DMS 273 treated with DMSO at 0.1 percent for 48 hours (cell line): ENCODE measurements at places on chromosomes 2 and 18.

GRCh38 chr2:51597086-51597485 lies 565.2 kb upstream of the NRXN1 start:
- DNase-seq, result no peak

GRCh38 chr2:196748123-196748522 lies 51.4 kb downstream of the GTF3C3 start:
- DNase-seq, result no peak

DNA sequence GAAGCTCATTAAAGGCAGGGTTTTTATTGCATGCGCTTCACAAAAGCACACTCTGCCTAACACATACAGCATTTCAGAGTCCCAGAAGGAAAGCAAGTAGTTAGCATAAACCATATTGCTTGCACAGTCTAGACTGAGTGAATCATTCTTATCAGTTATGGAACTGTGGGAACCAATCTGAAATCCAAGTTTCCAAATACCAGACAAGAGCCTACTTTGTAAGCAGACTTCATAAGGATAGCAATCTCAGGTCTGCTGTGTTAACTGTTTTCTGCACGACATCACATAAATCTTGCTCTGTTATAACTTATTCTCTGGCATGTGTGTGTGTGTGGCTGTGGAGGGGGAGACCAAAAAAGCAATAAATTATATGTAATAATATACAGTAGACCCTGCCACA lies 608.1 kb upstream of the REG3G start:
- DNase-seq, result no peak

- no peak for DNase-seq
Observed at GRCh38 chr18:58726671-58727070, 55.4 kb downstream of the MALT1 start.

- no peak for DNase-seq
Observed at GRCh38 chr2:30590407-30590806, 143.4 kb downstream of the LCLAT1 start.

DNA sequence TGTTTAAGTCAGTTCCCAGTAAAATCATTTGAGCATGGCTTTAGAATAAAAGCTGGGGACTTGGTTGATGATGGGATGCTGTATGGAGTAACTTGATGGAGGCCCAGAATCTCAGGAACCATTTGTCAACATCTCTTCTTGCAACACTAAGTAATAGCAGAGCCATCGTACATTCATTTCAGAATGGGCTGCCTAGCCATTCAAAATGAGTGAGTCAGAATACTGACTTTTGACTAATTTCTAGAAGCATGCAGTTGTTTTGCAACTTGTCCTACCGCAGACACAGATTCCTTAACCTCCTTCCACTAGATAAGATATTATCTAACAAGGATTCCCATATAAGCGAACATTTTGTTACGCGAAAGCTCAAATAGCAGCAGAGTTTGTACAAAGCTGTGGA lies 229.5 kb downstream of the CNTNAP5 start:
- DNase-seq, result no peak

DNA sequence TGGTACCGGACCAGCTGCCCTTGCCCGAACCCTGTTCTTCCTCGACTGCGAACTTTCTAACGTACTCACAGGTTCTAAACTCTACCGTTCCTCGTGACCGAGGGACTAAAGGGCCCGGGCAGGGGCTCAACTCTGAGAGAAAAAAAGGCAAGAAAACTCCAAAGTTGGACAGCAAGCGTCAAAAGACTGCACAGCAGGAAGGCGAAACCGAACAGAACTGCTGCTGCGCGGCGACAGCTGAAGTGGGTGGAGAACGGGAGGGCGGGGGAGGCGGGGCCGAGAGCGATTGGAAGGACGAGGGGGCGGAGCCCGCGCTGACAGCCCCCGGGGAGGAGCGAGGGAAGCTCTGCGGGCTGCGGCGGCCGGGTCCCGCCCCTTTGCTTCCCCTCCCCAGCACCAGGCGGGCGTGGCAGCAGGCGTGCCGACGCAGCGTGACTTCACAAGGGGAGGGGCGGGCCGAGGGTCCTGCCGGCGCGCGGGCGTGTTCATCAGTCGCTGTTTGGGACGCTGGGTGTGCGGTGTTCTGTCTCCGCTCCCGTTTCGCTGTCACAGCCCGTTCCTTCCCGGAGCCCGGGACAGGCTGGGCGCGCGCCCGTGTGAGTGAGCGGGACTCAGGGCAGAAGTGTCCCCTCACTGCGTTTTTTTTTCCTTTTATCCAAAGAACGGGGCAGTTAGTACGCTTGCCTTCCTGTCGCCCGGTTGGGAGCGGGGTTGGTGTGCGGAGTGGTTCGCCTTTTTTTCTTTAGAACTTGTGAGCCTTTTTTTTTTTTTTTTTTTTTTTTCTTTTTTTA lies at the start of gene NABP1:
NABP1 (plus strand) TSS at position 491 of the 791 bp plus-strand sequence. CDS start 479 bp downstream, outside the sequence.
- peak; percentile 95 for DNase-seq

- peak; percentile 22 for DNase-seq
Observed at GRCh38 chr18:13222856-13223281, 4.3 kb downstream of the LDLRAD4 start.

- no peak for DNase-seq
Observed at GRCh38 chr2:43136876-43137275, 89.5 kb downstream of the ZFP36L2 start.

DNA sequence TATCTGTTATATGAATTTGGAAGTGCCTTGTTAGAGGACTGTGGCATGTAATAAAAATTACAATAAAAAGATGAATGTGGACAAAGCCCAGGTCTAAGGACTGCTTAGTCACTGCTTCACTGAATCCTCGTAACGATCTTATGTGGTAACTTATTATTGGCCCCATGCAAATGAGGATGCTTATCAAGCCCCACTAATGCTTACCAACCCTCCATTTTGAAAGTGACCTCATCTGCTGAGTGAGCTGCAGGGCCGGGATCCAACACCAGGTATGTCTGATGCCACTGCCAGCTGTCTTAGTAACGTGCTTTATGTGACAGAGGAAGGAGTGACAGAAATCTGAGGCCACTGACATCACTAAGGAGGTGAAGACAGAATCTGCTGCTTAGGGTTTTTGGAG lies 65.3 kb upstream of the CCDC85A start:
- no peak for DNase-seq

GRCh38 chr18:62249478-62250097 lies 62.5 kb downstream of the RELCH start:
- DNase-seq, result peak; percentile 31

DNA sequence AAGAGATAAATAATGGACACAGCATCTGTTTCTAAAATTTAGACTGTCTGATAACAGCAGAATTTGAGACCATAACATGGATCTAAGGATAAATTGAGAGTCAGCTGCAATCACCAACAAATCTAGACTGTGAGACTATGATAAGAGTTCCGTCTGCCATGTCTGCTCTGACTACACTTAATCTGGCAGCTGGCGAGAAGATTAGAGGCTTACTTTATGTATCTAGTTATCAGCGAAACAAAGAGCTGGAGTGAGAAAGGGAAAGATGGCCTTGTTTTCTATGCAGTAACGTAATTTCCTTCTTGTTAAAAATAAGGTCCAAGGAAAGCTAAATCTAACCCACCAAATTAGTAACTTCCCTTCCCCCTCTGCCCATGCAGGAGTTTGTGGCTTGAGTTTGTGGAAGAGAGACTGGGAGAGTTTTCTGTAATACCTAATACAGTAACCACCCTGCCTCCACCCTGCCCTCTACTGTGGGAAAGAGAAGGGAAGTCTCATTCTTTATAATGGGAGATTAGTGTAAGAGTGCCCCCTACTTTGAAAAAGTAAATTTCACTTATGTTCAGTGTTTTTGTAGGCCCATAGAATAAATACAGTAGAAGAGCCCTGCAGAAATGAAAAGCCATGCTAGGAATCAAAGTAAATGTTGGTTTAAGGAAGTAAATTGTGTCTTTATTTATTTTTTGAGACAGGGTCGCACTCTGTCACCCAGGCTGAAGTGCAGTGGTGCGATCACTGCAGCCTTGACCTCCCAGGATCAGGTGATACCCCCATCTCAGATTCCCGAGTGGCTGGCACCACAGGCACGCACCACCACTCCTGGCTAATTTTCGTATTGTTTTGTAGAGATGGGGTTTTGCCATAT lies 27.5 kb downstream of the EML4 start:
- DNase-seq, result peak; percentile 97

DNA sequence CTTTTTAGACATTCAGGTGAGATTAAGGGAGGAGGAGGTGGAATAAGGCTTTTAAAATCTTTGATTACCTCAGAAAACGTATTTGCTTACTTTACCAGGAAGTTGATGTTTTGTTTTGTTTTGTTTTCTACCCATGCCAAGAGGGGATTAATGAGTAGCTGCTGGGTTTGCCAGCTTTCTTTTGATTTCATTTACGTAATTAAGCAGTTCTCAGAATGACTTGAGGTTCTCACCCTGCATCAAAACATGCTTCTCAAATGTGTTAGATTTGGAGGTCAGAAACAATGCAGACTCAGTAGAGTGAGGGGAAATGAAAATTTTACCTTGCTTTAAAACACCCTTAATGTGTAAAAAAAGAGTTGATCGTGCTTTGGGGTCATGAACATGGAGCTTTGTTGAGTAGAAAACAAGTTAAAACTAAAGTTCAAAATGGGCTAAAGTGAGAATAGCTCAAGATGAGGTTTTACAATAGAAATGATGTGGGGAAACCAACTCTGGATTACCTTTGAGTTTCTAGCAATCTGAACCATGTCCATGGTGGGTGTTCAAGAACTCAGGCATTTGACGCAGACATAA lies 217.1 kb upstream of the EPAS1 start:
- no peak for DNase-seq

- DNase-seq, result no peak
Observed at GRCh38 chr18:11990539-11990938, 9.2 kb downstream of the IMPA2 start.

GRCh38 chr2:54772110-54772509 lies 48.6 kb downstream of the EML6 start:
- no peak for DNase-seq

- no peak for DNase-seq
Observed at GRCh38 chr18:39549144-39549543, 1983.5 kb upstream of the CELF4 start.

DNA sequence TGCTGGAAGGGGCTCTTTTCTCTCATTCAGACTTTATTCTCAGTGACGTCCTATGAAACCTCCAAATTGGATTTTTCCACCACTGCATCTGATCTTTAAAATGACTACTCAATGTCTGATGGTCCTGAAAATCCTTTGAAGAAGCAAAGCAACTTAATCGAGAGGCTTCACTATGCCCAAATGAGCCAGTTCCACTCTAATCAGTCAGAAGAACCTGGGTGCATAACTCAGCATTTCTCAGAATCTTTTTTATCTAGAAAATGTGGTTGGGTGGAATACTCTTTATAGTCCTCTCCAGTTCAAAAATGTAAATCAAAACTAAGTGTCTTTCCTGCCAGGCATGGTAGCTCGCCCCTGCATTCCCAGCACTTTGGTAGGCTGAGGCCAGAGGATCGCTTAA lies 60.7 kb downstream of the PRELID3A start:
- DNase-seq, result no peak

DNA sequence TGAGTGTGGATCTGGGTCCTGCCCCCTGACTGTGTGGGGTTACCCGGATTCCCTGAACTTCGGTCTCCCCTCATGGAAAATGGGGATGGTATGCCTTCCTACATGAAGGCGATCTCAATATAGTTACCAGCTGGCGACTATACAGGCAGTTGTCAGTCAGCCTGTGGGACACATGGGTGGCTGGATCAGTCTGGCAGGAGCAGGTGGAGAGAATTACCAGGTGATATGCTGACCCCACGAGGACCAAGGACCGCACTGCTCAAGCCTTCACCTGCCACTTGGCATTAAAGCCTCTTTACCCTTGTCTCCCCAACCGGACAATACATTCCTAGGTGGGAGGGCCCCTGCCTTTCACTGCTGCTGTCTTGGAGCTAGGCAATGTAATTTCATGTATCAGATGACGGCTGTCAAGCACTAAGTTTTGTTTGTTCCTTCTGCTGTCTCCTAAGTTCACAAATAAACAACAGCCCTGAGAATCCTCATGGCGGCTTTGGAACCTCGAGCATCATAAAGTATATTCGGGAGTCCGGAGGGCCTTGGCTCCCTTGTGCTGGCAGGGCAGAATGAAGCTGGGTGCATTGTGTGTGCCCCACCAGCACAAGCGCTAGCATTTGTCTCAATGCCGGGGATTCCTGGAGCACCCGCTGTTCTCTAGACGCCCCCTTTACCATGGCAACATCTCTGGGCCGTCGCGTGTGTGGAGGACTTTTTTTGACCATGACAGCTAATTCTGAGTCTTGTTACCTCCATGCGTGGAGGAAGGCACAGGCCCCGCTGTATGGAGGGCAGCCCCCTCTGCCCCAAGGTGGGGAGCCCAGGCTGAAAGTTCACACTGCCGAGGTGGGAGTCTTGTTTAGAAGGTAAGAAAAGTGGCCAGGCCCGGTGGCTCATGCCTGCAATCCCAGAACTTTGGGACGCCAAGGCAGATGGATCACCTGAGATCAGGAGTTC lies 48.6 kb downstream of the PDCL3 start:
- no peak for DNase-seq

DNA sequence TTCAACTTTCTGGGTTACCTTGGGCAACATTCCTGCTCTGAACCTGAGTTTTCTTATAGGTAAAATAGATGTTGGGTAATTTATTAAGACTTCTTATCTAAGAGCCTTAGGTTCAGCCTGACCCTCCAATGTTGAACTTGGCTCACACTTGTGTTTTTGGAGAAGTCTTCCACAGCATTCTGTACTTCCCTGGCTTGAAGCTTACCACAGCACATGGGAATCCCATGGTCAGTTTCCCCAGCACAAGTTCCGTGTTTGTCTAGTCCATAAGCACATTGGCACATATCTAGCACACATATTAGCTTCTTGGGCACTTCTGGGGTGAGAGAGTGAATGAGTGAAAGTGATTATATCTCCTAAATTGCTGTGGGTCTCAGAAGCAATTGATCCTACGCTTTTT lies 782.5 kb upstream of the HS6ST1 start:
- no peak for DNase-seq

DNA sequence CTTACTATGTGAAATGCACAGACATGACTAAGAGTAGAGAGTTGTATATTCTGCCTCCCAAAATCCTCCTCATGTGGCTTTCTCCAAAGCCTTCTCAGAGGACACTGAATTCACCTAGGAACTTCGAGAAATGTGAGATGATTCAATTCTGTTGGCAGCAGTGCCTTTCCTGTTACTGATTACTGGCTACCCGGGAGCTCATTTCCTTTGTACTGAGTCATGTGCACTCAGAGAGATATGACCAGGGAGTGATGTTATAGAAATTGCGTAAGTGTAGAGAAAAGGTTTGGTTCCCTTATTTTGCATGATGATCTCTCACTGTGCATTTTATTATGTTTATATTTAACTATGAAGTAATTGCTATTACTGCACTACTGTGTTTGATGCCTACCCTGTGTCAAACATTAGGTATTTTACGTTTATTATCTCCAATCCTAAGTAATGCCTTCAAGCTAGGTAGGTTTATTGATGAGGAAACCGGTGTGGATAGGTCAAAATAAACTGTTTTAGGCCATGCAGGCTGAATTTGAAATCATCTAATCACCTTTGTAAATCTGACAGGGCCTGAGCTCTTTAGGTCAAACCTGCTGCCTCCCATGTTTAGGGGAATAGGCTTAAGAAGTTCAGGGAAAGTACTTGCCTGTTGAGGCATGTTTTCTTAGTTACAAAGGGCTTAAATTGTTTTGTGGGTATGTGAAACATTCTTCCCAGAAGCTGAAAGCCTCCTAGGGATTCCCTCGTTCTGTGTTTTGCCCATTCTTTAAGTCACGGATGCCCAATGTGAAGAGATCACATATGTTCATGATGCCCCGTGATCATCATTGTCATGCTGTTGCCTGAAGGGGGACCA lies 86.8 kb downstream of the FMNL2 start:
- DNase-seq, result no peak
